HS-27A (cell line): ENCODE measurements at places on chromosomes 2 and 18.

GRCh38 chr18:7334973-7335568 is 104.2 kb downstream of the LRRC30 start:
- DNase-seq, result no peak

- DNase-seq, result no peak
Observed at GRCh38 chr18:78720456-78721237, 259.0 kb upstream of the SALL3 start.

GRCh38 chr2:22748909-22749308 is 636.1 kb upstream of the KLHL29 start:
- no peak for DNase-seq

DNA sequence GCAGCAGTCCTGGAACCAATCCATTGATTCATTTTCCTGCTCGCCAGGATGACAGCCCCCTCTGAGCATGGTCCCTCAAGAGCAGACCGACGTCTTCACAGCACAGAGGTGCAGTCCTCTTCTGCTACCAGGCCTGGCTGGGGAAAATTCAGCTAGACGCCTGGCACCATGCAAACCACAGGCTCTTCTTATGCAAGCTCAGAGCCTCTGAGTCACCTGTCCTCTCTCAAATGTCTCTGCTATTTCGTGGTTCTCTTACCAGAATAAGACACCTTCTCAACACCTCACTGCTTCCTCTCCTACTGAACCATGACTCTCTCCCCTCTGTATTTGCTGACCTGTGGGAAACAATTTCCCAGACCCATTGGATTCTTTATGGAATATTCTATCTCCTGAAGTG is 79.8 kb upstream of the CYRIA start:
- no peak for DNase-seq

DNA sequence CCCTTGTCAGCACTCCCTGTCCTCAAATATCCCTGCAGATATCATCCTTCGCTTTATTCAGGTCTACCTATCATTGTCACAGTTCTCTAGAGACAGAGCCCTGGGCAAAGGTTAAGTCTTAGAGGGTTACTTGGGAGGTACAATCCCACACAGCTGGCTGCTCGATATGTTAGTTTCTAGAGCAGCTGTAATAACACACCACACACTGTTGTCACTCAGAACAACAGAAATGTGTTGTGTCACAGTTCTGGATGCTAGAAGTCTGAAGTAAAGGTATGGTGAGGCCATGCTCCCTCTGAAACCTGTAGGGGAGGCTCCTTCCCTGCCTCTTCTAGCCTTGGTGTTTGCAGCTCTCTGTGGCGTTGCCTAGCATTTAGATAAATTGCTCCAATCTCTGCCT is 9.9 kb upstream of the RAPGEF4 start:
- no peak for DNase-seq
